GM23248 (cell line): ENCODE measurements at places on chromosomes 12 and 14. TPM values are rescaled to one million over a fixed set of nuclear protein-coding genes. Genes with fewer than 3 reads are reported as not detected.

KRT71 gene
- not detected in 2 replicates for polyA plus RNA-seq

GRCh38 chr12:97994746-97995484, 520.5 kb upstream of the TMPO start:
- H3K27ac ChIP-seq: no peak overlapping the region
- no peaks in the 10 kb centered on the region for H3K27me3 ChIP-seq
- no peak overlapping the region for H3K4me3 ChIP-seq
- DNase-seq: no peak

GRCh38 chr14:54003064-54003463, 46.4 kb upstream of the BMP4 start:
- H3K36me3 ChIP-seq: no peaks in the 10 kb centered on the region
- H3K4me3 ChIP-seq: no peak overlapping the region
- DNase-seq: no peak
- no peak overlapping the region for H3K27ac ChIP-seq
- H3K27me3 ChIP-seq: peaks cover 12% of the 10 kb centered on the region; the same call in 1 of the 2 replicates

ING4 gene
- polyA plus RNA-seq: 43.5 and 46.0 TPM in 2 replicates

SLC35F4 gene
- polyA plus RNA-seq: not detected in 2 replicates
